ENCODE measurements at places on chromosomes 1 and 21.

- DNase-seq: no peak
Measured at GRCh38 chr21:32386195-32386870, 6.5 kb downstream of the URB1 start.

- peak; percentile 41 for DNase-seq
Measured at GRCh38 chr1:218211241-218211640, 73.9 kb upstream of the RRP15 start.

DNA sequence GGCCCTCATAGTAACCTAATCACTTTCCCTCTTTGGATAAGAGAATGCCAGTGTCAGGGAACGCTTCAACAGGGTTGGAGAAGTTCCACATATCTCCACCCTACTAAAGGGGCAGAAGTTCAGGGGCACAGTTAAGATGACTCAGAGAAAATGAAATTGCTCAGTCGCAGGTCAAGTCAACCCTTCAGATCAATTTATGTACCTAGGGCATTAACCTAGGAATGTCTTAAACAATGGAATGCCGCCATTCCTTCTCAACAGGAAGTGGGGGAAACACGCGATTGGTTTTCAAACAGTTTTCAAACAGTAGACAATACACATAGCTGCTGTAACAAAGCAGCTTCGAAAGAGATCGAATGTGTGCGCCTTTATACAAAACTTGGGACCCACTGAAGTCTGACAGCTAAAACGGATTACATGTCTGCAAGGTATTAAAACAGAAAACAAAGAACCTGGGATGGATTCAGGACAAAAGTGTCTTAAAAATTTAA lies 897 bp downstream of the SLC25A24 start:
- peak; percentile 31 for DNase-seq

GRCh38 chr1:174230399-174230798 lies 71.1 kb downstream of the RABGAP1L start:
- DNase-seq: no peak

- DNase-seq: no peak
Measured at GRCh38 chr1:4602462-4603294, 51.7 kb upstream of the AJAP1 start.

DNA sequence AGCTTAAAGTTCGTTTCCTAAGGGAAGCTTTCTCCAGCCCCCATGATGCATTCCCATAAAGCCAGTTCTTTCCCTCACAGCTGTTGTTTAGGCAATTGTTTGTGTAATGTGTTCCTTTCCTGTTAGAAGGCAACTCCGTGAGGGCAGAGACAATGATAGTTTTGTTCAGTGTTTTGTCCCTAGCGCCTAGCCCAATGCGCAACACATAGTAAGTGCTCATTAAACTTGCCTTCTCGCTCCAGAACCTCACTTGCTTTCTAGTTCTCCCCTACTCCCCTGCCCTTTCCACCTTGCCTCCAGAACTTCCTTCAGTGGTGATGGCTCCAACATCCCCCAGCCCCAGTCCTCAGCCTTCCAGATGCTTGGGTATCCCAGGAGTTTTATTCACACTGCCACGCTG lies 115.4 kb downstream of the TMEM53 start:
- DNase-seq: no peak

GRCh38 chr1:172682812-172683211 lies 23.9 kb downstream of the FASLG start:
- no peak for DNase-seq

- DNase-seq: no peak
Measured at GRCh38 chr1:75234562-75234961, 100.4 kb downstream of the LHX8 start.

GRCh38 chr1:145961425-145962156 lies 2.8 kb downstream of the ANKRD34A start:
- DNase-seq: no peak

DNA sequence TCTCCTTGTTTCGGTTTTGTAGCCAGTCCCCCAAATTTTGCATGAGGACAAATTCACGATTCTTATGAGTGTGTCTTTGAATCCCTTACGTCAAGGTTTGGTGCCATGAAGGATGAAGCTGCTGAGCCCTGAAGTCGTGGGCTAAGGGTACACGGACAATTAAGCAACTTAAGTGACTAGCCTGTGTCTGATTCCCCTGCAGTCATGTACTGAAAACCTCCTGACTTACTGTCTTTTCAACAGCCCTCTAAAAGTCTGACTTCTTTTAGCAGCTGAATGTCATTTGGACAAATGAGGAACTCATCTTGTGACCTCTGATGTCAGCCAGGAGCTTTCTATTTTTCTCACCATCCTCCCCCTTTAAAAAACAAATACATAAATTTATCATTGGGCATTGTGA lies 27.1 kb upstream of the C1orf105 start:
- no peak for DNase-seq

DNA sequence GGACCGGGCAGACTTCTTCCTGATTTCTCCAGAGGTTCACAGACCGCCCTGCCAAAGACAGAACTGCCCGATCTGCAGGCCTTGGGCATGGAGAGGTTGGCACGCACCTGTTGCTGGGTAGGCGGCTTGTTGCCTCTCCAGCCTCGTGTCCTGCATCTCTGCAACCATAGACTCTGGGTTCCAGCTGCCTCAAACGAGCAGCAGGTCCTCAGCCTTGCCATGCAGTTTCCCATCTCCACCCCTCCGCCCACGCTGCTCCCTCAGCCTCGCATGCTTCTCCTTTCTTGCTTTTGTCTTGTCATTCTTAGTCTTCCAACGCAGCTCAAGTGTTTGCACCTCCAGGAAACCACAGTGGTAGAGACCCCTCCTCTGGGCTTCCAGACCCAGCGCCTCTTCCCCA lies 126.2 kb downstream of the LACTBL1 start:
- DNase-seq: no peak

GRCh38 chr1:208139434-208140045 lies 104.6 kb downstream of the PLXNA2 start:
- no peak for DNase-seq

DNA sequence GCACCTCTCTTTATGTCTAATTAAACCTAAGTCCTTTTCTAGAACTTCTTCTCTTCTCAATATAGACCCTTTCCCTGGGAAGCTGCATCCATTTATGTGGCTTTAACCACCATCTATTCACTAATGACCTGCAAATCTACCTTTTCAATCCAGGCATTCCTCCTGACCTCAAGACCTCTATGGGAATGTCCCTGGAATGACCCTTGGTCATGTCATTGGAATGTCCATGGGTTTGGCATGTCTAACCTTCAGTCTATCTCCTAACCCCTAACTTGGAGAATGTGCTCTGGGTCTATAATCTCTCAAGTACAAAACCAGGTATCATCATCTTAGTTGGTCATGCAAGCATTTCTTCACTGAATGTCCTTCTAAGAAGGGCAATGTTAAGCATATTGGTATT lies 196.1 kb downstream of the KCNH1 start:
- DNase-seq: no peak

DNA sequence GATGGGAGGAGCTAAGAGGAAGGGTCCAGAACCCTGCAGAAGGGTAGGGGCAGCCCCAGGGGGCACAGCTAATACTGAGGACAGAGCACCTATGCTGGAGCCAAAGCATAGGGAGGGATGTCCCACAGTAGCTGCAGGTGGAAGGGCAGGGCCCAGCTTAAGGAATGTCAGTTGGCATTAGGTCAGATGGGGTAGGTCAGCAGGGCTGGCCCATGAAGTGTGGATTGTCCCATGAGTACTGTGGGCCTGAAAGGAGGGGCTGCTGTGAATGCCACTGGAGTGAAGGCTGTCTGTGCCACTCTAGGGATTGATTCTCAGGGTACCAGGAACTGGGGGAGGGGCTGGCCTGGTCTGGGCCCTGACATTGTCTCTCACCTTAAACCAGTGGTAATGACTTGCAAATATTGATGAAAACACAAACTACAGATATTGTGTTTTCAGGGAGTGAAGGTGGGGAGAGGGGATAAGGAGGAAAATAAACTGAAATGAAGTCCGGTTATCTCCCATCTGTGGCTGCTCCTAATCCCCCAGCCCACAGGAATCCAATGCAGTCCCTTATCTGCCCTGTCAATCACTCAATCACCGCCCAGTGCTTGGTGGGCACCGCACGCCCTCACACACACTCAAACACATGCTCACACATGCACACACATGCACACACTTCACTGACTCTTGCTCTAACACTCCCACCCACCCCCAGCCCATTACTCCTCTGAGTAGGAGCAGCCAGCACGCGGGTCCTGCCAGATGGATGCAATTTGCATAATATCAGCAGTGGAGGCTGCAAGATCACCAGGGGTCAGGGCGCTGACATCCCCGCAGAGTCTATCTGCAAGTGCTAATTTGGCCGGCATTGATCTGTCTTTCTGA lies 27.8 kb downstream of the DMAP1 start:
- DNase-seq: no peak

- no peak for DNase-seq
Measured at GRCh38 chr21:25885880-25886279, 151.1 kb downstream of the GABPA start.

DNA sequence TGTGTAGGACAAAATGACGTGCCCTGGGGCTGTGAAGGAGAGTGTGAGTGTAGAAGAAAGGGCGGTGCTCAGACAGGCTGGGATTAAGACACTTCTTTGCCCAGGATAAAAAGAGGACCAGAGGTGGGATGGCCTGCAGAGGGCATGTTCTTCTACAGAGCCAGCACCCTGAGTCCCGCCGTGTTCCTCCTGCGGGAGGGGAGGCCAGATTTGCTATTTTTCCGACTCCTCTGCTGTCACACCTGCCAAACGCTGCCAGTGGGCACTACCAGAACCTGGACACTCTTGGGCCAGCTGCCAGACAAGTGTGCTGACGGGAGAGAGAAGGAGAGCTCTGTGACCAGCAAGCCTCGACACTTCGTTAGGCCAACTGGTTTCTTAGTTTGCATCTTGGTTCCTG lies 206.4 kb downstream of the PLD5 start:
- DNase-seq: no peak

DNA sequence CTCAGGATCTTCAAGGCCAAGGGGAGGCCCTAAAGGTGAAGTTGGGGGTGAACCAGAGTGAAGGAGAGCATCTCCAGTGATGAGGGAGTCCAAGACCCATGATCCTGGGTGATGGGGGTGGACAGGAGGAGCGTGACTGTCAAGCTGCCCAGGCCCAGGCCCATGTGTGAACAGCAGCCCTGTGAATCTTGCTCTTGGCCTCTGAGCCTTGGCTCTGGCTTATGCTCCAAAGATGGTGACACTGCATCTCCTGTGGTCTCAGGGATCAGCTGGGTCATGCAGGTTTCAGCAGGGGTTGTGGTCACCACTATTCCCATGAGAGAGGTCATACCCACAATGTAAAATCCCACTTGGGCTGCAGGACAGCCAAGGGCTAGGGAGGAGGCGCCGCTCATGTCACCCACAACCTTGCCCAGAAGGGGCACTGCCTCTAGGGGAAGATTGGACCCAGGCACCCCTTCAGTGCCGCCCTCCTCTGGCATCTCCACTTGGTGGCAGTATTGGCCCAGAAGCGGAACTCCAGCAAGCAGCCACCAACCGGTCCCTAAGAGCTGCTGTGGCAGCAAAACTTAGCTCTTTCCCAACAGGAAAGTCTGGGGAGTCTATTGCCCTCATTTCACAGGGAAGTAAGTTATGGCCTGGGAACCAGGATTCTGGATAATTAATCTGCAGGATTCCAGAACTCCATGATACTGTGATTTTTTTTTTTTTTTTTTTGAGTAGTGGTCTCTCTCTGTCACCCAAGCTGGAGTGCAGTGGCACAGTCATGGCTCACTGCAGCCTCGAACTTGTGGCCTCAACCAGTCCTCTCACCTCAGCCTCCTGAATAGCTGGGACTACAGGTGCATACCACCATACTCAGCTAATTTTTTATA lies 7.5 kb upstream of the WNT3A start:
- DNase-seq: peak; percentile 30

DNA sequence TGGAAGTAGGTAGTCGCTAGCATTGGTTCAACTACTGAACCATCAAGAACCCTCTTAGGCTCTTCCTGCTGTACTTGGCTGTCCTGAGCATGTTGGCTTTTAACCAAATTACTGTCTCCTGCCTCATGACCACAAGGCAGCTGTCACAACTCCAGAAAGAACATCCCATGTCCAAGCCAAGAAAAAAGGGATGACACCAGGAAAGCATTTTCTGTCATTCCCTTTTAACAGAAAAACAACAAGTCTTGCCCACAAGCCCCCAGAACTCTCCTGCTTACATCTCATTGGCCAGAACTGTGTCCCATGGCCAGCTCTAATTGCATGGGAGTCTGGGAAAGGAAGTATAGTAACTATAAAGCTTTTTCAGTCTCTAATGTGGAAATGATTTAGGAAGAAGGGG lies 2.4 kb upstream of the RNU5D-1 start:
- DNase-seq: no peak

GRCh38 chr1:41957568-41957967 lies 38.8 kb upstream of the HIVEP3 start:
- no peak for DNase-seq

DNA sequence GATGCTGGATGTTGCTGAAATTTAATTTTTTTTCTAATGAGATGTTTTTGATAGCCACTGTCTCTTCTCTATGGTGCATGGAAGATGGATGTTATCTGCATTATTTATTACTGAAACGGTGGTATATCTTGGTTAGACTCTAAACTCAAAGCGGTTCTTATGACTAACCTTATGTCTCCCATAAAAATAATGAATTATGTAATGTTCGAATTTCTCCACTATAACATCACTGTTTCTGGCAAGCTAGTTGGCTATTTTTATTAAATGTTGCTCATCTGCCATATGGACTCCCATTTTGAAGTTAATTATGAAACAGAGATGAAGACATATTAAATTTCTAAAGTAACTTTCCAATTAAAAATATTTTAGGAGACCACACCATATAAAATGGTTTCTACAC lies 808.6 kb upstream of the ADGRL4 start:
- no peak for DNase-seq

DNA sequence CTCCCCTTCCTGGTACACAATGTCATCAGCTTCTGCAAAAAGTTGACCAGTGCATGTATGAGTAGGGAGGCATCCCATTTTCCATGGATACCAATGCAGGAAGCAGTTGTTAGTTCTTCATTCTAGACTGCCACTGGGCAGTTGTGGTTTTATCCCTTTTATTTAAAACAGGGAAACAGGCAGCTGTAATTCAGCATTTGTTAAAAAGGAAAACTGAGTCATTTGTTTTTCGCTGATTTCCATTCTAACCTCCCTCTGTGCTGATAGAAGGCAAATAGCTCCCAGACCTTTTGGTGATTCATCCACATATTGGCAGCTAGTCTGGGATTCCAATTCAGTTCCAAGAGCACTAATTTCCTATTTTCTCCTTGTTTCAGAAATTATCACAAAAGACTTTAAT lies 21.1 kb upstream of the ABCA4 start:
- no peak for DNase-seq

Measured in HS-27A (cell line).